ENCODE measurements at places on chromosomes 7 and 10.

DNA sequence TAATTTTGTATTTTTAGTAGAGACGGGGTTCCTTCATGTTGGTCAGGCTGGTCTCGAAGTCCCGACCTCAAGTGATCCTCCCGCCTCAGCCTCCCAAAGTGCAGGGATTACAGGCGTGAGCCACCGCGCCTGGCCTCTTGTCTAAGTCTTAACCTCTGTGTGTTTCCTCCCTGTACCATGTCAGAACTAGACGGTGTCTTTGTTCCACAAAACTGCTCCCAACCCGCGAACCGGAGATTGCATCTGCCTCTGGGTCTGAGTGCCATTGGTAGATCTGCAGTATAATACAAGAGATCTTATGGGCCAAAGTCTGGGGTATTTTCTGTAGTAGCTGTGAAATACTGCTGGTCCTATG is 1.3 kb upstream of the EEF1AKMT2 start:
- no peak for DNase-seq

DNA sequence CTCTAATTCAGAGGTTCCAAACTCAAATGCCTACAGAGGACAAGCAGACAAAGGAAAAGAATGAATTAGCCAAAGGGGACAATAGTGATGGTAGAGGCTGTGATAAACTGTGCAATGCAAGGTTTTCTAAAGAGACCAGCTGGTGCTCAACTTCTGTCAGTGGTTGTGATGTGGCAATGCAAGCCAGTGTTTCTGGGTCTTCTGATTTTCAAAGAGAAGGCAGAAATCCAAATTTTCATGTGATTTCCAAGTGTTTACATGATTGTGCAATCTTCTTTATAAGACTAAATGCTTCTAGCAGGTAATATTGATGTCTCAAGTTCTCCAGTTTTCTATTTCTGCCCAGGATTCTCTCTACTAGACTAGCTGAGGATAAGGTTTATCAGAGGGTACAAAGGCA is 135.9 kb downstream of the PCDH15 start:
- DNase-seq = no peak

GRCh38 chr7:105805447-105806019 is 70.9 kb downstream of the ATXN7L1 start:
- no peak for DNase-seq

- DNase-seq = no peak
Observed at GRCh38 chr10:132120200-132120599, 54.5 kb downstream of the JAKMIP3 start.

Measured in G401 (cell line).